ENCODE measurements at places on chromosomes 2 and 18.

GRCh38 chr18:10401521-10401920 is 52.9 kb upstream of the APCDD1 start:
- no peak for DNase-seq

GRCh38 chr2:54720563-54720962 is 2.9 kb upstream of the EML6 start:
- no peak for DNase-seq

- DNase-seq = no peak
These were observed 54.4 kb upstream of the FOSL2 start for GRCh38 chr2:28338046-28338817.

DNA sequence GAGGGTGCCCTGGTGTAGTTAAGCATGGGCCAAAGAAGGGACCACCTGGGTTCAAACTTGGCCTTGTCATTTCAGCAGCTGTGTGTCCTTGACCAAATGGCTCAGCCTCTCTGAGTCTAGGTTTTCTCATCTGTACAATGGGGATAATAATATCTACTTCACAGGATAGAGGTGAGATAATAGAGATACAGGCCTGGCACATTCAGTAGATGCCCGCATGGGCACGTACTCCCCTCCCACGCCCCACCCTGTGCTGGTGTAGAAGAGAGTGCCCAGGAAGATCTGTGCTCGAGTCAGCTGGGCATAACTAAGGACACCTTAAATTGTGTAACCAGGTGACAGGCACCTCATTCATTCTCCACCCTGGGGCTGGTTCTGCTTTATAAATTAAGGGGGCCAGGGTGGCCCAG is 8.4 kb upstream of the TMEM185B start:
- DNase-seq = no peak

- DNase-seq = no peak
These were observed 95.2 kb upstream of the FBXO11 start for GRCh38 chr2:48001498-48001897.

GRCh38 chr2:7795778-7796563 is 878.8 kb downstream of the RNF144A start:
- no peak for DNase-seq

- DNase-seq = no peak
These were observed 100.9 kb downstream of the CRIM1 start for GRCh38 chr2:36456227-36457175.

GRCh38 chr18:70132999-70133398 is 72.5 kb downstream of the RTTN start:
- DNase-seq = no peak

DNA sequence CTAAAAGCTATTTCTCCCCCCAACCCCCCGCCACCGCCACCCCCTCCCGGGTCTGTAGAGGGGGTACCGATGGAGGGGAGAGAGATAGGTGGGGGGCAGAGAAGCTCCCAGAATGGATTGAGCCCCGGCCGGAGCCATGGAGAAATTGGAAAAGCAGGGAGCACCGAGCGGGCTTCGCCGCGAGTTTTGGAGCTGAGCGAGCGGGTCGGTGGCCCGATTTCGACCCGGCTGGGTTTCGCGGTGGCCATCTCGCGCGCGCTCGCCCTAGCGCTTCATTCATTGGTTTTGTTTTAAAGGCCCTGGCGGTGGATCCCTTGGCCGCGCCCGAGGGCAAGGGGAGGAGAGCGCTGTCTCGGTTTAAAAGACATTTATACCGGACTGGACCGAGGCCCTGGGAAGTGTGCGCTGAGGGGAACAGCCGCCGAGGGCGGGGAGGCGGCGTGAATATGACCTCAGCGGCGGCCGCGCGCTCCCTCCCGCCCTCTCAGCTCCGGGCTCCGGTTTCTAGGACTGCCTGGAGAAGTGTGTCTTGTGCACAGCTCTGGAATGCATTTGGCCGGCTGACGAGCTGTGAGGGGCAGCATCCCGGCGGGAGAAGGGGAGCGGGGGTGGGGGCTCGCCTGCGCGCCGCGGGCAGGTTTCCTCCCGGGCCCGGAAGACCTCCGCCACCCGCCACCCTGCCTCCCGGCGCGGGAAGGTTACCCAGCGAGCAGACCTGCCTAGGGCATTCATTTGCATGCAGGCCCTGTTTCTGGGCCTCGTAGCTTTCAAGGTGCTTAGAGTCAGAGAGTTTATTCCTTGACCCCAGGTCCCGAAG is 1.7 kb upstream of the SMAD7 start:
- DNase-seq = no peak

- no peak for DNase-seq
These were observed 53.0 kb upstream of the FOSL2 start for GRCh38 chr2:28339516-28340175.

DNA sequence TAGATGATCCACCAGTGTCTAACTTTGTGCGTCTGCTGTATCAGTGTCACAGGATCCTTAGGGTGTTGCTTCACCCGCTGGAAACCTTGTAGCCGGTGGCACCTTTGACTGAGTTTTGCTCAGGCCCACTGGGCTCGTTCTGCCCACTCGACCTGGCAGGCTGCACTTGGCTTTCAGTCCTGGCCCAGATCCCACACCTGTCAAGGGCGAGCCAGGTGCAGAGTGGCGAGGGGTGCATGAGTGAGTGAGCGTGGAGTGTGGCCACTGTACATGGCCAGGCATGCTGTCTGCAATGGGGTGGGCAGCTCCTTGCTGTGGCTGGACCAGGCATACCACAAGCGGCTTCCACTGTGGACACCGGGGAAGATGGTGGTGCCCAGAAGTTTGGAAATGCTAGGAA is 179.0 kb downstream of the FAM210A start:
- DNase-seq = no peak

DNA sequence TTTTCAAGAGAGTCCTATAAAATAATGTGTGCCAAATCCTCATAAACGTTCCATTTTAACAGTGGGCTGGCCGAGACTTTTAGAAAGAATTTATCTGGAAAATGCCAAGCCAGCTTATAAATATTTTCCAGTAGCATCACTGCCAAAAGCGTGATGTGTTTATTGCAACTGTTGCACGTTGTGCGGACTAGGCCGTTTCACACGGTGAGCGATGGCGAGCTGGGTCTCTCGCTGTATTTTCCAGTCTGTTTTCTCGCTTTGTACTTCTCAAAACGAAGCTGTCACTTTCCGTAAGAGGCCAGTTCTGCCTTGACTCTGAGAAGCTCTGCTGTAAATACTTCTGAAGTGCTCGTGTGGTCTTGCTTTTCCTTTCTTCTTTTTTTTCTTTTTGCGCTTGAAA is 65.0 kb upstream of the ZNF236 start:
- DNase-seq = no peak

GRCh38 chr2:237214963-237215362 is 129.3 kb downstream of the COPS8 start:
- DNase-seq = no peak

GRCh38 chr18:37390687-37391086 is 174.9 kb downstream of the CELF4 start:
- DNase-seq = no peak

DNA sequence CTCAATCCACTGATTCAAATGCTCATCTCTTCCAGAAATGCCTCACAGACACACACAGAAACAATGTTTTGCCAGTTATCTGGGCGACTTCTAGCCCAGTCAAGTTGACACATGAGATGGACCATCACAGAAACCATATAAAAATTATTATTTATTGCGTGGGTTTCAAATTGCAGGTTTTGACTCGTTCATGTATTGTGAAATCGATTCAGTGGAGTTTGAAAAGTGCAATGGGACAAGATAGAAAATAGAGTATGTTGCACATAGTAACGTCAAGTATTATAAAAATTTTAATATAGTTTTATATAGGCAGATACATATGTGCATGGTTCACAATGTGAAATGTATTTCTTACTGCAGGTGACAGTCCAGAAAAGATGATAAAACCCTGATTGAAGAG is 100.8 kb downstream of the MRPS9 start:
- no peak for DNase-seq

DNA sequence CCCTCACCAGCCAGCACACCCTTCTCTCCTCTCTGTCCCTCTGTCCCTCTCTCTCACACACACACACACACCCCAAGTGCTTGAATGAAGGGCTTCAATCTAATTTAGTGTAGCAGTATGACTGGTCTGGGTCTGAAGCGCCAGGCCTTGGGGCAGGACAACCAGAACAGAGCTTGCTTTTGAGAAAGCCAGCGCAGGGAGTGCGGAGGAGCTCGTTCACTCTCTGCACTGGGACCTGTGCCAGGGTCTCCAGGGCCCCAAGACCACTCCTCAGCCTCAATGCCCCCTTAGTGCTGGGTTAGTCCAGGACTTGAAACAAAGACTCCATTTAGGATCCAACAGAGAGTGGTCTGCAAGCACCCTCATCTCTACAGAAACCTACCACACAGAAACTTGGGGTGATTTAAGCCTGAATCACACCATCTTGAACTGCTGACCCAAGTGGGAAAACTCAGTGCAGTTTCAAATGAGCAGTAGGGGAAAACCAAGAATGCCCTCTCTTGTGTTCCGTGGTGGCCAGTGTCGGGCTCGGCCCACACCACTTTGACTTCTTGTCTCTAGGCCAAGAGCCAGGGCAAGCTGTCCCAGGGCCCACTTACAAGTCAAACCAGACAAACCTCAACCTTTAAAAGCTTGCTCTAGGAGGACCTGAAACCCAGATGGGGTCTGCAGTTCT is 66.6 kb upstream of the WIPF1 start:
- no peak for DNase-seq

DNA sequence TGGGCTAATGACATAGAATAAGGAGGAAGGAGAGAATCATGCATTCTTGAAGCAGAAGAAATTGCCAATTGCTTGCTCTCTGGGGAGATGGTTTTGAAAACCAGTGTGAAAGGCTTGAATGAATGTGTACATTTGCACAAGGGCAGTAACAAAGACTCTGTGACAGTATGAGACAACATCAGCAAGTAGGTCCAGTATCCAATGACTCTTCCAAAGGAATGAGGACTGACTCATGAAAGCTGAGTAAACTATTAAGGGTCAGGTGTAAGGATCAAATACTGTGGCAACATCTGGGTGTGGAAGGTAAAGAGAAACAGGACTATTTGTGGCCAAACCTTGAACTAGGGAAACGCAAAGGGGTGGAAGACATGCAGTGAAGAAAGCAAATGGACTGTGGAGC is 886.0 kb upstream of the CHAC2 start:
- DNase-seq = no peak

DNA sequence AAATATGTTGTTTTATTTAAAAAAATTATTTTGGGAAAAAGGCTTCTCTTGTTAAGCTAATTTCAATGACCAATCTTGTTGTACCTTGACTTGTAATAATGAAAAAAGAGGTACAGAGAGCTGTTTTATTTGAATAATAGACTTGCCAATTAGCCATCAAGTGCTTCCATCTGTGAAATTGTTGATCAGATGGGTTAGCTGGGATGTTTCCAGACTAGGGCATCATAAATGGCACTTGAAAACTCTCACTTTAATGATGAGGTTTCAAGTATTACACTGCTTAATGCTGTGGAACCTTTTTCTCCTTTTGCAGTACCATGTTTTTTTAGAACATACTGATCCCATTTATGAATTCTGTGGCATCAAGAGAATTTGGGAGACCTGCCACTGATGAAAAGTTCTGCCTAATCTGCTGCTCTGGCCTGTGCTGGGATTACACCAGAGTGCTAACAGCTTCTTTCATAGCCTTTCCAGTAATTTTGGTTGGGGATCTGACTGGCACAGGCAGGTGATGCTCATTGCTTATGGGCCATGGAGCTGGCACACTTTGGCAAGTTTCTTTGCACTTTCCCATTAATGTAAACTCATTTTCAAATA is 24.2 kb downstream of the PSMD14 start:
- no peak for DNase-seq

- no peak for DNase-seq
These were observed 36.9 kb upstream of the TANC1 start for GRCh38 chr2:158931572-158931971.

DNA sequence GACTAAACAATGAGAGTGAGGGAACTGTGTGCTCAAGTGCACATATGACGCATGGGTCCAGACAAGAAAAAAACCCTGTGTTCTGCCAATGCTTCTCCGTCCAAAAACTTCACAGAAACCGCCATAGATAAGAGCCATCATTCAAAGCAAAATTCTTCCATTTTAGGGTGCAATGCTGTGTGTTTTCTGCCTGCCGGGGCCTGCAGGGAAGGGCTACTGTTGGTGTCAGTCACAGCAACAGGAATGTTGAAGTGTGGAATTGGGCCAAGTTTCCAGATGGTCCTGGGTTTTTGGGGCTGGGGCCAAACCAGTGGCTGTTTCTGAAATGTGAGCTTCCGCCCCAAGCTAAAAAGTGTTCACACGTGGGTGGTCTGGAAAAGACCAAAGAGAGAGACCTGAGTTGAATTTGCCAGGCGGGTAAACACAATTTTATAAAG is 677 bp upstream of the MC2R start:
- no peak for DNase-seq

GRCh38 chr2:69565431-69565839 is 78.1 kb downstream of the AAK1 start:
- peak; percentile 30 for DNase-seq

- no peak for DNase-seq
These were observed 162.1 kb downstream of the ZEB2 start for GRCh38 chr2:144357623-144358373.

DNA sequence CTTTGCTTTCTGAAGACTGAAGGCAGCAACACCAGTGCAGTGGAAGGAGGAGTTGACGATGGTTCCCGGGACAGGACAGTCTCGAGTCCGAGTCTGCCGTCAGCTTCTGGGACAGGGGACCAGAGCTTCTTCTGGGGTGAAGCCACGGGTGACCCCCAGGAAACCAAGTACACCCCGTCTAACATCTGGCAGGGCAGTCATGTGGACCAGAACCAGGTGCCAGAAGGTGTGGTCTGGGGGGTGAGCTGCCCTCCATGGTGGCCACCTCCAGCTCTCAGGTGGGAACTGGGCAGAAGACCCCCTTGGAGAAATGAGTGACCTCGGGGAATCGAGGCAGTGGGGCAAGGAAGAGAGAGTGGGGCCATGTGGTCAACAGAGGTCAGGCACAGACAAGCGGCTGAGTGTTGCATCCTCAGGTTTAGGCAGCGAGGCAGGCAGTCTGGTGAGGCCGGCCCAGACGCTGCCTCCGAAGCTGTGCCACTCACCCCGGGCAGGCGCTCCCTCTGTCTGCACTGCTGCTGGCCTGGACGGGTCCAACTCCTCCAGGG is 204.3 kb downstream of the HDAC4 start:
- DNase-seq = no peak

GRCh38 chr18:51251625-51252024 is 54.1 kb upstream of the MEX3C start:
- DNase-seq = no peak

GRCh38 chr2:202736826-202737225 is 102.1 kb downstream of the FAM117B start:
- DNase-seq = no peak

DNA sequence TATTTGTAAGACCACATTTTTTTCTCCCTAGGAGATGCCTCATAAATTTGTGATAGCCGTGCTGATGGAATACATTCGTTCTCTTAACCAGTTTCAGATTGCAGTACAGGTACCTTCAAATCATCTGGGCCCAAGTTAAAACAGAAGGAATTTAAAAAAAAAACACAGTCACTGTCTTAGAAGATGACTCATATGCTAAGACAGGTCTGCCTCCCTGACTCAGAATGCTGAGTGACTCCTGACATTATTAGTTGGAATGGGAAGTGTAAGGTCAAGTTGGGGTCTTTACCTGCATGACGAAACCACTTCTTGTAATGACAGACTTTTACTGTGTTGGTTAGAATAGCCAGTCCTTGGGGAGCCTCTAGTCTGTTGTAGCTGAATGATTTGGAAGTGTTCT is 26.3 kb downstream of the RMC1 start:
- DNase-seq = no peak

GRCh38 chr2:241796610-241797138 is 12.3 kb upstream of the NEU4 start:
- no peak for DNase-seq

Data from stimulated activated CD8-positive, alpha-beta memory T cell treated with anti-CD3 and anti-CD28 coated beads, Interleukin-4, amount 100 ng/mL, for 4 hours (primary cell).